Aorta (tissue), 5 donors: ENCODE measurements at places on chromosomes 5 and 9. TPM values are rescaled to one million over a fixed set of nuclear protein-coding genes. Genes with fewer than 3 reads are reported as not detected.
A peak's percentile ranks its signal among the peaks of the same experiment; 100 is the strongest.

Gene ST8SIA4
- 19.7 TPM for total RNA-seq

GRCh38 chr9:93969328-93969661 lies 14.1 kb upstream of the BARX1 start:
- no peak overlapping the region for H3K4me3 ChIP-seq
- no peaks in the 10 kb centered on the region for H3K27me3 ChIP-seq
- no peaks in the 10 kb centered on the region for H3K36me3 ChIP-seq
- H3K4me1 ChIP-seq, result no peaks in the 10 kb centered on the region
- DNase-seq, result no peak

Gene NAIF1
- total RNA-seq, result 10.4 TPM

DNA sequence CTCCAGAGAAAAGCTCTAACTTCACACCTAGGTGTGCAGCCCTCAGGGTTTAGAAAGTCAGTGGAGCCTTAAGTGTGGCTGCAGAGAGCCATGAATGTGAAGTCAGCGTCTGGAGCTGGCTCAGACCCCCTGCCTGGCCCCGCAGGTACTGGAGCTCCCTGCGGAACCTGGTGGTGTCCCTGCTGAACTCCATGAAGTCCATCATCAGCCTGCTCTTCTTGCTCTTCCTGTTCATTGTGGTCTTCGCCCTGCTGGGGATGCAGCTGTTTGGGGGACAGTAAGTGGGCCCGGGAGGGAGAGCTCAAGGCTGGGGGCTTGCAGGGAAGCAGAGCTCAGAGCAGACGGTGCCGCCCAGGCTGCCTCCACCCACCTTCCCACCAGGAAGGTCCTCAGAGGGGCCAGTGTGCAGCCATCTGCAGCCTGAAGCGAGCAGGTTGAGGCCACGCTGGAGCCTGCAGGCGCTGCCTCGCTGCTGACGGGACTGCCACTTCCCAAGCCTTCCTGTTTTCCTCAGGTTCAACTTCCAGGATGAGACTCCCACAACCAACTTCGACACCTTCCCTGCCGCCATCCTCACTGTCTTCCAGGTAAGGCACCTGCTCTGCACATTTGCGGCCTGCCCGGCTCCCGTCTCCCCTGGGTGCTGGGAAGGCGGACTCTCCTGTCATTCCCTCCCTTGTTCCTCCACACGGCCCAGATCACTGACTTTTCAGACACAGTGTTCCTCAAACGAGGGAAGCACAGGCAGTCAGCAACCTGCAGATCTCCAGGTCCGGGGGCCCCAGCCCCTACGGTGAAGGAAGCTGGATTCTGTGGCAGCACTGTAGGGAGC lies 108.9 kb downstream of the CACNA1B start:
- DNase-seq, result peak; percentile 62
- no peak overlapping the region for H3K27ac ChIP-seq

Gene VCAN
- 513 TPM for total RNA-seq

Gene ALDH1B1
- total RNA-seq, result 141 TPM

Gene PRRX2
- total RNA-seq, result 68.8 TPM

GRCh38 chr5:52827815-52828214 lies 40.1 kb downstream of the ITGA1 start:
- no peak for DNase-seq
- H3K36me3 ChIP-seq, result no peaks in the 10 kb centered on the region
- no peak overlapping the region for H3K27ac ChIP-seq
- peaks cover 3% of the 10 kb centered on the region for H3K4me1 ChIP-seq

- H3K4me1 ChIP-seq, result no peaks in the 10 kb centered on the region
- no peaks in the 10 kb centered on the region for H3K36me3 ChIP-seq
Observed at GRCh38 chr5:72018143-72018803, 89.0 kb upstream of the MAP1B start.

- H3K4me1 ChIP-seq, result no peaks in the 10 kb centered on the region
- no peak overlapping the region for H3K27ac ChIP-seq
- no peak overlapping the region for H3K4me3 ChIP-seq
- no peaks in the 10 kb centered on the region for H3K36me3 ChIP-seq
Observed at GRCh38 chr5:180156141-180156540, 52.9 kb downstream of the RASGEF1C start.

- DNase-seq, result peak; percentile 59
- H3K4me1 ChIP-seq, result no peaks in the 10 kb centered on the region
- H3K36me3 ChIP-seq, result no peaks in the 10 kb centered on the region
- H3K27ac ChIP-seq, result no peak overlapping the region
- H3K4me3 ChIP-seq, result no peak overlapping the region
Observed at GRCh38 chr5:149062371-149063016, 368 bp downstream of the SH3TC2 start.

Gene EGFLAM
- total RNA-seq, result 13.5 TPM

Gene GRXCR2
- total RNA-seq, result not detected

DNA sequence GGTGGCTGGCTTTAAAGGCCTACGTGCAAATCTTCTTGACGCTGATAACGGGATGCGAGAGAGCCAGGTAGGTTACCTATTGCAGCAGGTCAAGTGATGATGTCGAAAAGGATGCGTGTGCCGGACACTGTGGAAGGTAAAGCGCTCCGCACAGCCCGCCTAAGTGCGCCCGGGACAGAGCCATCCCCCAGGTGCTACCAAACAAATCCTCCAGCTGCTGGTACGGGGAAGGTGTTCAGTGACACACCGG lies 245 bp upstream of the DNAJC25 start:
- H3K4me3 ChIP-seq, result peak overlapping the region; percentile 53
- H3K36me3 ChIP-seq, result no peaks in the 10 kb centered on the region
- H3K4me1 ChIP-seq, result peaks cover 10% of the 10 kb centered on the region
- DNase-seq, result no peak
- no peak overlapping the region for H3K27ac ChIP-seq
- no peaks in the 10 kb centered on the region for H3K27me3 ChIP-seq

GRCh38 chr9:129414993-129415941 lies 205.6 kb downstream of the C9orf50 start:
- H3K27me3 ChIP-seq, result no peaks in the 10 kb centered on the region
- no peak overlapping the region for H3K4me3 ChIP-seq
- DNase-seq, result no peak
- no peaks in the 10 kb centered on the region for H3K36me3 ChIP-seq
- no peaks in the 10 kb centered on the region for H3K4me1 ChIP-seq

Gene NUTM2F
- not detected for total RNA-seq

- H3K4me1 ChIP-seq, result no peaks in the 10 kb centered on the region
- no peak overlapping the region for H3K4me3 ChIP-seq
- no peaks in the 10 kb centered on the region for H3K27me3 ChIP-seq
- no peaks in the 10 kb centered on the region for H3K36me3 ChIP-seq
Observed at GRCh38 chr5:102583276-102584124, 84.7 kb upstream of the SLCO6A1 start.

DNA sequence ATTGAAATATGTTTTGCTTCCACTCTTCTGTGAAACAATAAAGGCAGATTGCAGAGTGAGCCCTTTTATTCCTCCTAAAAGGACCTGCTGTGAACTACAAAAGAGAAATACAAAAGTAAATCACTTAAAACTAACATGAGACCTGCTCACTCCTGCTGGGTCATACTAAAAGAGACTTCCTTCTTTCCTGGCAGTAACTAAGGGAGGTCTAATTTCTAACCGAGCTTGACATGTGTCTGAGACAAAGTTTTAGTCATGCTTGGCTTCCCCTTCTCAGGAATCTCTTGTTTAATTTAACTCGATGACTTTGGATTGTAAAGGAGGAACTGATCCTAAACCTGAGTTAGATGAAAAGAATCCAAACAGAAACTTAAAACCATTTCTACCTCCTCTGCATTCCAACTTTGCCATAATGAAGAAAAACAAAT lies 86.4 kb upstream of the CDH6 start:
- H3K4me1 ChIP-seq, result peaks cover 11% of the 10 kb centered on the region
- H3K36me3 ChIP-seq, result no peaks in the 10 kb centered on the region
- no peak for DNase-seq

GRCh38 chr9:84145780-84146179 lies 165.2 kb downstream of the RMI1 start:
- no peaks in the 10 kb centered on the region for H3K27me3 ChIP-seq

- no peaks in the 10 kb centered on the region for H3K27me3 ChIP-seq
- no peak for DNase-seq
Observed at GRCh38 chr5:142998316-142999020, 228.3 kb downstream of the ARHGAP26 start.

DNA sequence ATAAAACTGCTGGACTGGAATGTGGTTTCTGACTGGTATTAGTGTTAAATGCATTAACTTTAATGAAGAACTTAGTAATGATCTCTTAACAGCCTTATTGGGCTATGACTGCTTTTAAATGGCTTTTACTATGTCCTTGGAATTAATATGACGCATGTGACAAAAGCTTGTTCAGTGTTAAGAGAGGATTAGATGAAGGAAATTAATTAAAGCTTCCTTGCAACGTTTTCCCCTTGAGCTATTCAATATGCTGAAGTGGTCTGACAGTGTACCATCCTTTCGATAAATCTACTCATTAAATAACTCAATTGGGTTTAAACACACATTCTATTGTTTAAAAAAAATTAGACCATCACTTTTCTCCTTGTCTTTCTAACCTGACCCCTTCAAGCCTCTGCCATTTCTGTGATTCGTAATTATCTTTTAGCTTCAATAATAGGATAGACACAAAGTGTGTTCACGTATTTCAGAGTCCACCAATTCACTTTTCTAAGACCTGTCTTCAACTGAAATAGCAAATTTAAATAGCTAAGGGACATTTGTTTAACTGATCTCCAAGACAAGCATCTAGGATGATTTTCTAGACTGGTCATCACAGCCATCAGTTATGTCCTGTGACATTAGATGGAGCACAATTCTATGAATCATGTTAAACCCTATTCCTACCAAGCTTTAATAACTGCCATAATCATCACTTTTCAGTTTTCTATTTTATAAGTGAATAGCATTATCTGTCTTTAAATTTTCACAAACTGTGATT lies 1258.0 kb upstream of the CDH9 start:
- H3K36me3 ChIP-seq, result no peaks in the 10 kb centered on the region
- DNase-seq, result no peak
- H3K27me3 ChIP-seq, result no peaks in the 10 kb centered on the region

- no peak overlapping the region for H3K4me3 ChIP-seq
- no peak overlapping the region for H3K27ac ChIP-seq
- DNase-seq, result no peak
- H3K4me1 ChIP-seq, result no peaks in the 10 kb centered on the region
- H3K36me3 ChIP-seq, result peaks cover 8% of the 10 kb centered on the region
Observed at GRCh38 chr9:134824583-134824982, 56.0 kb upstream of the FCN2 start.

- no peaks in the 10 kb centered on the region for H3K36me3 ChIP-seq
- H3K27me3 ChIP-seq, result no peaks in the 10 kb centered on the region
- H3K4me3 ChIP-seq, result no peak overlapping the region
- no peak for DNase-seq
- no peak overlapping the region for H3K27ac ChIP-seq
- peaks cover 2% of the 10 kb centered on the region for H3K4me1 ChIP-seq
Observed at GRCh38 chr5:175246889-175247520, 197.0 kb downstream of the DRD1 start.

GRCh38 chr5:16723821-16724220 lies 107.0 kb upstream of the RETREG1 start:
- H3K27ac ChIP-seq, result no peak overlapping the region
- no peaks in the 10 kb centered on the region for H3K36me3 ChIP-seq
- no peak overlapping the region for H3K4me3 ChIP-seq
- no peaks in the 10 kb centered on the region for H3K27me3 ChIP-seq
- no peak for DNase-seq

DNA sequence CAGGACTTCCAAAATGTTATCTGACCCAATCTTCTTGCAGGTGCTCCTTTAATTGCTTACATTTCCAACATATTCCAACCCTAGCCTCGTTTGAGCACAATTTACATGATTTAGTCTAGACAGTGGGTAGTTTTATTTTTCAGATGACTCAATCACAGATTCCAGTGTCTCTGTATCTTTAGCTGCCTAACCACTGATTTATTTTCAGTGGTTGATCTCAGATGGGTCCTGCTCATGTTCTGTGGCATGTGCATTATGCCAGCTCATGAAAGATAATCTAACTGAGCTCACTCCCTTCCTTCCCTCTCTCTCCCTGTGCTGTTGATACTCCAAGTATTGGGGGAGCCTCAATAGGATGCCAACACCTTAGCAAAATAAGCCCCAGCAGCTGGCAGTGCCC lies 106.1 kb upstream of the ICE1 start:
- no peak overlapping the region for H3K4me3 ChIP-seq
- no peak overlapping the region for H3K27ac ChIP-seq
- H3K27me3 ChIP-seq, result no peaks in the 10 kb centered on the region
- H3K36me3 ChIP-seq, result no peaks in the 10 kb centered on the region
- H3K4me1 ChIP-seq, result no peaks in the 10 kb centered on the region

DNA sequence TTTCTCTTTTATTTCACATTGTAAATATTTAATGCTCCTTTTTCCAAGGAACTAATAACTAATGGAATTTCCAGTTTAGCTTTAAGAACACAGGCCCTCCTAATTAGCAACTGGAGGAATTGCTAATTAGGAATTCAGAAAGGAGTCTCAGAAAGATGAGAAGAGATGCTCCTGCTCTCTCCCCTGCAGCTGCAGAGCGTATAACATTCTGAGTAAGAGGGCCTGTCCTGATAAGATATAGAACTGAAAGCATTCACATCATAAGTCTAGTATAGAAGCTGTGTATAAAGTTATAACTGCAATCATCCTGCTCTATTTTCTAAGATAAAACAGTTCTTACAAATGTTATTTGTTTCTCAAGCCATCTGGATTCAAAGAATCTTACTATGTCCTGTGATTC lies 83.2 kb downstream of the DTWD2 start:
- DNase-seq, result no peak
- no peaks in the 10 kb centered on the region for H3K36me3 ChIP-seq
- H3K27me3 ChIP-seq, result no peaks in the 10 kb centered on the region
- H3K4me1 ChIP-seq, result peaks cover 3% of the 10 kb centered on the region
- H3K27ac ChIP-seq, result no peak overlapping the region
- H3K4me3 ChIP-seq, result no peak overlapping the region

Gene PRR7
- 1.9 TPM for total RNA-seq

DNA sequence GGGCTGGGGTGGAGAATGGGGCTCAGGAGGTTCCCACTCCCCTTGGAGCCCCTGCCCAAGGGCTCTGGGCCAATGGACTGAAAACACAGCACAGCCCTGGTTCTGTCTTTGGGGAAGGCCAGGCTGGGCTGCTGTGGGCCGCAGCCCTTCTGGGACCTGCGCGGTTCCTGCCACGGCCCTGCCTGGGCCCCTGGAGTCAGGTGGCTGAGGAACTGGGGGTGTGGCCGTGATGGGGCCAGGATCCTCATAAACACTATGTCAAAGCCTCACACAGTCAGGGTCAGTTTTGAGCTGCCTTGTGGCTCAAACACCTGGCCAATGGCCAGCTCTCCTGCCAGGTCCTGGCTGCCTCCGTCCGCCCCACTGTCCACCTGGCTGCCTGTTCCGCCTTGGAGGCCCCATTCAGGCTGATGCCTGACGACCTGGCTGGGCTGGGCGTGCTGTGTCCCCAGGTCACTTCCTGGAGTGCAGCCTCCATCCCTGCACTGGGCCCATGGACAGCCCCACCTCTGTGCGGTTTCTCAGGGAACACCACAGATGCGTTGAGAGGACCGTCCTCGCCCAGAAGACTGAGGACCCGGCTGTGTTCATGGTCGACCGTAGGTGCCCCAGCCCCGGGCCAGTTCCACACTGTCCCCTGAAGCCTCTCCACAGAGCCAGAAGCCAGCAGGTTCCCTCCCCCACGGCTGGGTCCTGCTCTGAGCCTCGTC lies 27.5 kb downstream of the PAEP start:
- H3K4me3 ChIP-seq, result no peak overlapping the region
- no peaks in the 10 kb centered on the region for H3K4me1 ChIP-seq
- no peaks in the 10 kb centered on the region for H3K27me3 ChIP-seq
- DNase-seq, result peak; percentile 34
- H3K36me3 ChIP-seq, result no peaks in the 10 kb centered on the region
- no peak overlapping the region for H3K27ac ChIP-seq

- DNase-seq, result no peak
- no peaks in the 10 kb centered on the region for H3K27me3 ChIP-seq
- peaks cover 5% of the 10 kb centered on the region for H3K36me3 ChIP-seq
Observed at GRCh38 chr5:39373791-39374190, 9.5 kb upstream of the C9 start.

GRCh38 chr5:69007726-69008368 lies 86.0 kb upstream of the SLC30A5 start:
- DNase-seq, result peak; percentile 79
- H3K27ac ChIP-seq, result no peak overlapping the region
- H3K36me3 ChIP-seq, result no peaks in the 10 kb centered on the region
- H3K27me3 ChIP-seq, result no peaks in the 10 kb centered on the region
